ENCODE measurements at places on chromosomes 1 and 21.

DNA sequence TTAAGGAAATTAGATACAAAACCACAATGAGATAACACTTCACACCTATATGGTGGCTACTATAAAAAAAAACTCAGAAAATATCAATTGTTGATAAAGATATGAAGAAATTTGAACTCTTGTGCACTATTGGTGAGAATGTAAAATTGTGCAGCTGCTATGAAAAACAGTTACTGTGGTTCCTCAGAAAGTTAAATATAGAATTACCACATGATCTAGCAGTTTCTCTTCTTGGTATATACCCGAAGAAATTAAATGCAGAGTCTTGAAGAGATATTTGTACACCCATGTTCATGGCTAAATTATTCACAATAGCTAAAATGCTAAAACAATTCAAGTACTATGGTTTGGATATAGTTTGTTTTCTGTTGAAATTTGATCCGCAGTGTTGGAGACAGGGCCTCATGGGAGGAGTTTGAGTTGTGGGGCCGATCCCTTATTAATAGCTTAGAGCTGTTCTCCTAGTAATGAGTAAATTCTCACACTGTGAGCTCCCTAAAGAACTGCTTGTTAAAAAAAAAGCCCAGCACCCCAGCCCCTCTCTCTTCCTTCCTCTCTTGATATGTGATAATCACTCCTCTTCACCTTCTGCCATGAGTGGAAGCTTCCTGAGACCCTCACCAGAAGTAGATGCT is 1412.1 kb downstream of the PLA2G4A start:
- no peak for DNase-seq

GRCh38 chr1:226751703-226752102 is 12.6 kb upstream of the ITPKB start:
- DNase-seq, result no peak

DNA sequence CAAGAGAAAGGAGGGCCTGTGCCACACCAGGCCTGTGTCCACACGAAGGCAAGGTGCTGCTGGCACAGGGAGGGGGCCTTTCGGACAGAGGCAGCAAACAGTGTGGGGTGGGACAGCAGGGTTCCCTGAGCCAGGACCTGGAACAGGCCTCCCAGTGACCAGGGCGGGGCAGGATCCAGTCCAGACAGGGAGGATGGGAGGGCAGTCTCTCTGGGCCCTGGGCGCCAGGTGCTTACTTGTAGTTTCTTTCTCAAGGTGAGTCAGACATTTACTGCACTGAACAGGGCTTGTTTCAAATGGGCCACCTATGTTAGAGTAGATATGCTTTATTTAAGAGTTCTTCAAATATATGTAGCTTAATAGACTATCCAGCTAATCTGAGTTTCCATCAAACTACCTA is 52.8 kb upstream of the STUM start:
- no peak for DNase-seq

DNA sequence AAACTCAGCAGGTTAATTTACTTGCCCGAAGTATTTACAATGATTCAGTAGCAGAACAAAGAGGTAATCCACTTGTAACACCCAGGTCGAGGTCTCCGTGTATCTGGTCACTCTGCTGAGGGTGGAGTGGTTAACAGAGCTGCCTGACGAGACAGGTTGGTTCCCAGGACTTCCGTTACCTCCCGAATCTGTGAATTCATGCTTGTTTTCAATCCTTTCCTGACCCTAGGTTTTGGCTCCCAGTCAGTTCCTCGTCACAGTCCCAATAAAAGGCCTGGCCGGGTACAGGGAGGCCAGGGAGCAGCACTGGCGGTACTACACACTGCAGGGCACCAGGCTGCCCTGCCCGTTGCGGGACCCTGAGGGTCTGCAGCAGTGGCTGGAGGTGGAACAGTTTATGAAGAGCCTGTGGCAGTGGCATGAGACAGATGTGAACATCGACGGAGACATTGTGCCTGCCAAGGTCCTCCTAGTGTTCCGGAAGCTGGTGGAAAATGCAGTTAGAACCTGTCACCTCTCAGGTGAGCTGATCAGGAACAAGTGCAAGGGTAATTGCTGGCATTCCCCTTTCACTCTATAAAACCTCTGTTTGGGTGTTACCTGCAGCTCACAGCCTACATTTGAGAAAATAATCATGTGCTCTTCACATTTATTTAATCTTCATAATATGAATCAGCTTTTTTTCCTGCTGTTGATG is 12.8 kb downstream of the MAB21L3 start:
- DNase-seq, result no peak

DNA sequence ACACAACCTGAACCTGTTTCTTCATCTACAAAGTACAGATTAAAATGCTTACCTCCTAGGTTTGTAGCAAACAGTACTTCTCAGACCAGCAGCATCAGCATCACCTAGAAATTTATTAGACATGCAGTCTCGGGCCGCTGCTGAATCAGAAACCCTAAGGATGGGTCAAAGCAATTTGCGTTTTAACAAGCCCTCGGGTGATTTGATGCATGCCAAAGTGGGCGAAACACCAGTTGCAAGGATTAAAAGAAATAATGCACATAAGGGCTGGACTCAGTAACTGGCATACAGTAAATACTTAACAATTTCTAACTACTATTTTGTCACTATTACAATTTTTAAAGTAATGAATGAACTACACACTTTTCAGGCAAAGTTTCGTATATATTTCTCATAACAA is 47.5 kb downstream of the SH3GLB1 start:
- DNase-seq, result no peak

Data from right cardiac atrium (tissue), 5 donors.